WTC11 (cell line): ENCODE measurements at places on chromosomes 11 and 22.
A peak's percentile ranks its signal among the peaks of the same experiment; 100 is the strongest.

DNA sequence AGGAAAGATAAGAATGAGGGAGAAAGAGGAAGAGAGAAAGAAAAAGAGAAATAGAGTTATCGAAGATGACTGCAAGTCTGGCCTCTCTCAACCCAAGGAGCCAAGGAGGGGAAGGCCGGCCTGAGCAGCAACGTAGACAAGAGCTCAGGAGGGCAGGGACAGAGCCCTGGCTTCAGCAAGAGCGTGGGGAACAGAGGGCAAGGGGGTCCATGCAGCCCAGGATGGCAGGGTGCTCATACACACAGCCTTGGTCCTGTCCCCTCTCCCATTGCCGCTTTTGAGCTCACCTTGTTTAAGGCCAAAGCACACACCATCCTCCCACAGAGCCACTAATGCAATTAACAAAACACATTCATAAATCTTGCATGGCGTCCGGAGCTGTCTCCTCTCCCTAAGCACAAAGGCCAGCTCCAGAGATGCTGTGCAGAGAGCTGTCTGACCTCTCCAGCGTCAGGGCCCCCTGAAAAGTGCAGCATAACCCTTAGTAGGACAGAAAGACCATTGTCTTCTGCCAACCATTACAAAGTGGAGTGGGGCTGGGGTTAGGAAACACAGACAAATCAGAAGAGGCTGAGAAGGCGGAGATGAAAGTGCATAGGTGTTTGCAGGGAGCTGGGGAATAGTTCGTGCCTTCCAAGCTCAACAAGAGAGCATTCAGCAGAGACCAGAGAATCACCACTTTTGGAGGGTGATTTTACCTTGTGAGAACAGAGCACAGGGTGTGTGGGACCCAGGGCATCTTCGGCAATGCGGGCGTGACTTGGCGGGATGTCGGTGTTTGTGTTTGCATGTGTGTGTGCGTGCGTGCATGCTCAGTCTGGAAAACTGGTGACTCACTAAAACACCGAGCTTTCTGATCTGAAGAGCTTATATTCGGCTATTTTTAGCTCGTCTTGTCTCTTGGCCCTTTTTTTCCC lies 28.2 kb upstream of the JAM3 start:
- H3K27me3 ChIP-seq = no peaks in the 10 kb centered on the region; the same call in 1 of the 2 replicates
- peaks cover 28% of the 10 kb centered on the region for H3K4me1 ChIP-seq
- H3K27ac ChIP-seq = peak overlapping the region; percentile 81; the same call in 1 of the 2 replicates
- H3K36me3 ChIP-seq = no peaks in the 10 kb centered on the region; the same call in 1 of the 2 replicates

DNA sequence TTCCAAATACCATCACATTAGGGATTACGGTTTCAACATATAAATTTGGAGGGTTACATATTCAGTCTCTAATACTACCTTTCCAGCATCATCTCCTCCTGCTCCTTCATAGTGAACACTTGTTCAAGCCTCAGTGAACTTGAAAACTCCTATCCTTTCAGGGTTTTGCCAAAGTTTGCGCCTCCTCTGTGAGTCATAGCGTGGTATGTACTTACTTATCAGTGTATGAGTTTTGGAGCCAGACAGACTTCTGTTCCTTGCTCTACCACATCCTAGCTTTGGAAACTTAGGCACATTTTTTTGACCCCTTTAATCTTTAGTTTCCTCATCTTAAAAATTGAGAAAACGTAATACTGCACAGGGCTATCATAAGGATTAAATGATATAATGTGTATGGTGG lies 160.1 kb upstream of the ZC3H12C start:
- H3K4me1 ChIP-seq = peaks cover 9% of the 10 kb centered on the region
- no peaks in the 10 kb centered on the region for H3K36me3 ChIP-seq
- no peak overlapping the region for H3K4me3 ChIP-seq
- DNase-seq = no peak
- no peaks in the 10 kb centered on the region for H3K27me3 ChIP-seq
- H3K27ac ChIP-seq = no peak overlapping the region

- no peaks in the 10 kb centered on the region for H3K27me3 ChIP-seq
- H3K4me1 ChIP-seq = peaks cover 6% of the 10 kb centered on the region; the same call in 1 of the 2 replicates
- no peaks in the 10 kb centered on the region for H3K36me3 ChIP-seq
- no peak overlapping the region for H3K4me3 ChIP-seq
- no peak overlapping the region for H3K27ac ChIP-seq
These were observed 44.2 kb upstream of the SMTN start for GRCh38 chr22:31036671-31037550.

GRCh38 chr11:108221911-108222573 lies 396 bp downstream of the NPAT start:
- no peak overlapping the region; the same call in 1 of the 2 replicates for H3K27ac ChIP-seq
- no peaks in the 10 kb centered on the region for H3K27me3 ChIP-seq
- no peak overlapping the region for H3K4me3 ChIP-seq
- H3K4me1 ChIP-seq = peaks cover 32% of the 10 kb centered on the region
- no peak for DNase-seq

- no peak overlapping the region for H3K27ac ChIP-seq
- H3K4me3 ChIP-seq = no peak overlapping the region
- H3K4me1 ChIP-seq = peaks cover 3% of the 10 kb centered on the region
- peak; percentile 23 for DNase-seq
These were observed 22.2 kb upstream of the UBASH3B start for GRCh38 chr11:122633219-122633829.

DNA sequence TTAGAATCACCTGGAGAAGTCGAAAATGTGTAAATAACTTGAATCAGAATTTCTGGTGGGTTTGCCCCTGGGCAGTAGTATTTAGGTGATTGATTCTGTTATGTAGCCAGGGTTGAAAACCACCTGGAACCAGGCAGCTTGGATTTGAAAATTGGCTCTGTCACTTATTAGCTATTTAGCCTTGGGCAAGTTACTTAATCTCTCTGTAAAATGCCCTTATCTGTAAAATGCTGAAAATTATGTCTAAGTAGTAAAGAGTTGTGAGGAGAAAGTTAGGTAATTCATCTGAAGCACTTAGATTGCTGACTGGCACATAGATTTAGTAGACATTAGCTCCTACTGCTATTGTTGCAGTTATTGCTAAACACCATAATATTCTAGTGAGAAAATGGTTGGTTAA lies 49.3 kb downstream of the PPME1 start:
- H3K4me3 ChIP-seq = no peak overlapping the region
- no peak overlapping the region for H3K27ac ChIP-seq
- no peaks in the 10 kb centered on the region for H3K27me3 ChIP-seq
- DNase-seq = no peak

DNA sequence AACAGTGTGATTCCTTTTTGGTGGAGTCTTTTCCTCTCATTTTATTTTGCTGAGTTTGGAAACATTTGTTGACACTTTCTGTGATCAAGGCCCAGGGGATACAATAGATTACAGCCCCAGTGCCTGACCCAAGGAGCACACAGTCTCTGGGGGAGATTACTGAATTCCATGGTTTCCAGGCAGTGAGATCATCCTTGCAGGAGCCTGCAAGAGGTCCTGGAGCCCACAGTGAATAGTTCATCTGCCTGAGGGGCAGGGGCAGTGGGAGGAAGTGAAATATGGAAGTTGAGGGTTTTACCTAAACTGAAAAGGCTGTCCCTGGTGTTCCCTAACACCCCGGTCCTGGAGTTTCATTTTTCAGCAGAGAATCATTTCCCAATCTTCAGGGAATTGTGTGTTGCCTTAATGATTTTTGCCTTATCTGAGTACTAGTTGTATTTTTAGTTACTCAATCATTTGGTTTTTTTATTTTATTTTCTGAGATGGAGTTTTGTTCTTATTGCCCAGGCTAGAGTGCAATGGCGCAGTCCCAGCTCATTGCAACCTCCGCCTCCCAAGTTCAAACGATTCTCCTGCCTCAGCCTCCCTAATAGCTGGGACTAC lies 7.7 kb downstream of the CCS start:
- no peaks in the 10 kb centered on the region for H3K27me3 ChIP-seq
- peaks cover 16% of the 10 kb centered on the region; the same call in 1 of the 2 replicates for H3K36me3 ChIP-seq
- no peak for DNase-seq
- H3K27ac ChIP-seq = no peak overlapping the region
- H3K4me1 ChIP-seq = no peaks in the 10 kb centered on the region

DNA sequence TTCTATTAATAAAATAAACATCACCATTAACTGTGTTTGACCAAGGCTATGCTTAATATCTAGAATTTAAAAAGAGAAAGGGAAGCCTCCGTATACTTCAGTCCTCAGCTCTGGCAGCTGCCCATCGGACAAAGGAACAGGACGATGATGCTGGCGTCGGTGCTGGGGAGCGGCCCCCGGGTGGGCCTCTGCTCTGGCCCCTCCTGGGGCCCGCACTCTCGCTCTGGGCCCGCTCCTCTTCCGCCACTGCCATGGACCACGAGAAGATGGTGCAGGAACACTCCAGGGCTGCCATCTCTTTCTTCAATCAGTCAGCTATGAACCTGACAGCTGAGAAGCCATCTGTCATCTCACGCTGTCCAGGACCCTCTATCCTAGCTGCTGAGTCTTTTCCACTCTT lies 25.3 kb downstream of the PDHX start:
- H3K36me3 ChIP-seq = peaks cover 7% of the 10 kb centered on the region
- H3K27me3 ChIP-seq = no peaks in the 10 kb centered on the region
- H3K4me1 ChIP-seq = peaks cover 3% of the 10 kb centered on the region; the same call in 1 of the 2 replicates
- DNase-seq = no peak
- no peak overlapping the region for H3K27ac ChIP-seq
- H3K4me3 ChIP-seq = no peak overlapping the region

GRCh38 chr22:25153961-25154666 lies 45.5 kb upstream of the CRYBB3 start:
- H3K4me3 ChIP-seq = no peak overlapping the region
- peaks cover 9% of the 10 kb centered on the region for H3K4me1 ChIP-seq
- DNase-seq = no peak
- no peaks in the 10 kb centered on the region for H3K36me3 ChIP-seq
- peak overlapping the region; percentile 41 for H3K27ac ChIP-seq

DNA sequence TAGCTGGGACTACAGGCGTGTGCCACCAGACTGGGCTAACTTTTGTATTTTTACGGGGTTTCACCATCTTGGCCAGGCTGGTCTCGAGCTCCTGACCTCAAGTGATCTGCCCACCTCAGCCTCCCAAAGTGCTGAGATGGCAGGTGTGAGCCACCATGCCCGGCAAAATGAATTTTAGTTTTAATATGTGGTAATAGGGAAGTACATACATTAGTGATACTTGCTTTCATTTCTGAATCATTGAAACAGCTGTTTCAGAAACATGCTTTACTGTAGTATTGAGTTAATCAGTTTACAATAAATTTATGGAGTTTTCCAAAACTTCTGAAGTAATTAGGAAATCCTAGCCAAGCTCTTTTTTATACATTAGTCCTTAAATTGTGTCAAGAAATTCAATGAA lies 15.6 kb downstream of the PCF11 start:
- no peak overlapping the region for H3K4me3 ChIP-seq
- DNase-seq = no peak
- no peaks in the 10 kb centered on the region for H3K27me3 ChIP-seq
- peaks cover 9% of the 10 kb centered on the region for H3K4me1 ChIP-seq
- H3K27ac ChIP-seq = no peak overlapping the region

DNA sequence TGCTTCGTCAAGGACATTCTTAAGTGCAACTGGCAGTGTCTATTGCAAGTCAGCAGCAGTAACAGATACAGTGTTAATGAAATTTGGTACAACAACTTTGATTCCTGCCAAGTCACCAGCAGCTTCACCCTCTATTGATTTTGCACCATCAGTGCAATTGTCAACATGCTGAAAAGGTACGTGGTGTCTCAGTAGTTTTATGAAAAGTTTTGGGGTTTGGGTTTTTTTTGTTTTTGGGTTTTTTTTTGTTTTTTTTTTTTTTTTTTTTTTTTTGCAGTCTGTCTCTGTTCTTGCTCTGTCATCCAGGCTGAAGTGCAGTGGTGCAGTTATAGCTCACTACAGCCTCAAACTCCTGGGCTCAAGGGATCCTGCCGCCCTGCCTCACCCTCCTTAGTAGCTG lies 19.1 kb upstream of the GRIK4 start:
- no peak overlapping the region for H3K27ac ChIP-seq
- H3K36me3 ChIP-seq = no peaks in the 10 kb centered on the region
- H3K4me1 ChIP-seq = peaks cover 31% of the 10 kb centered on the region
- no peak for DNase-seq

DNA sequence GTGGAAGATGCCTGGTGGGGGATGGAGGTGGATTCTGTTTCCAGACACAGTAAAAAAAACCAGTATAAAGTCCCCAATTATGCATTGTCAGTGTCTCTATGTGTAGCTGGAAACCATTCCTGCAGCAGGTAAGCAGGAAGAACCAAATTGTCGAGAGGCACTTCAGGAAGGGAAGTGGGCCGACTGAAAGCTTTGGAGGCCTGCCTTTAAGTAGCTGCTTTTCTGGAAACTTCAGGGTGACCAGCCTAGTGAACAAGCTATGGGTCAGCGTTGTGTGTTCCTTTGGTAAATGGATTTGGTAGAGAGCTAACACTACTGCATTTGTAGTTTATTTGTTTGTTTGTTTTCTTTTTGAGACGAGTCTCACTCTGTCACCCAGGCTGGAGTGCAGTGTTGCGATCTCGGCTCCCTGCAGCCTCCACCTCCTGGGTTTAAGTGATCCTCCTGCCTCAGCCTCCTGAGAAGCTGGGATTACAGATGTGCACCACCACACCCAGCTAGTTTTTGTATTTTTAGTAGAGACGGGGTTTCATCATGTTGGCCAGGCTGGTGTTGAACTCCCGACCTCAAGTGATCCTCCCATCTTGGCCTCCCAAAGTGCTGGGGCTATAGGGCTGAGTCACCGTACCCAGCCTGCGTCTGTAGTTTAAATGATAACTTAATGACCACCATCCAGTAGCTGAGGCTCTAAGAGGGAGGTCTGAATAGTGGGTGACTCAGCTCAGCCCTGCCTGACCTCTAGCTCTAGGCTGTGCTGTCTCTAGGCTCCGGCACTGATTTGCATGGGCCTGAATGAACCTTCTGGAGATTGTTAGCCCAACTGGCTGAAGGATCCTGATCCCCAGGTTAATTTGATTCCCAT lies 12.8 kb downstream of the PTPRJ start:
- H3K27me3 ChIP-seq = no peaks in the 10 kb centered on the region
- no peak overlapping the region for H3K4me3 ChIP-seq
- H3K4me1 ChIP-seq = peaks cover 51% of the 10 kb centered on the region

DNA sequence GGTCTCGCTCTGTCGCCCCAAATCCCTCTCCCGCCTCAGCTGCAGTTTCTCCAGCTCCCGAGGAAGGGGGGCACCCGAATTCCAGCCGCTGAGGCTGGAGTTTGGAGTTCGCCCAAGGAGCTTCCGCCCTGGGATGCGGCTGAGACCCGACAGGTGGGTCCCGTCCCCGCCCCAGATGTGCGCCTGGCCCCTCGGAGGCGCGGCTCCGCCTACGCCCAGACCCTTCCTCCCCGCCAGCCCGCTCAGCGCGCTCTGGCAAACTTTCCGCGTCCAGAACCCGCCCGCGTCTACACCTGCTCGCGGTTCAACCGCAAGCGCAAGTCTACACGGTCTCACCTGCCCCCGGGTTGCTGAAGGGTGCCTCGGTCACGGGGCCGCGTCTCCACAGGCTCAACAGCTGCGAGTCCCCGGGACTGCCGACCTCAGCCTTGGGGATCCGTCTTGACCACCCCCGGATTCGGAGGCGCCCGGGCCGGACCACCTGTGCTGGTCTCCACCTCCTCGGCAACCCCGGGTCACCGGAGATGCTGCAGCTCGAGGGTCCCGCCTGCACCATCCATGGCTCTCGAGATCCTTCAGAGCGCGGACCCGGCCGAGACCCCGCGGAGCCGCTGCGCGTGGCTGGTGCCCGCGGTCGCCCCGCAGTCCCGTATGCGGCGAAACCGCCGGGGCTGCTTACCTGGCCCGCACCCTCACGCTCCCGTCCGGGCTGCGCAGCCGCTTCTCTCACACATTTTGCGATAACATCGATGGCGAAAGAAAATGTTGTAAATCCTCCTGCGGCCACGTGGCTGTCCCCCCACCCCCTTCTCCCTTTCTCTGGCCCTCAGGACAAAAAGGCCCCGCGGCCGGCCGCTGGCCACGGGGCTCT lies 63.6 kb downstream of the NFAM1 start:
- no peak overlapping the region for H3K27ac ChIP-seq
- H3K4me3 ChIP-seq = peak overlapping the region; percentile 86
- H3K36me3 ChIP-seq = no peaks in the 10 kb centered on the region; the same call in 1 of the 2 replicates

GRCh38 chr11:129710423-129710822 lies 105.2 kb upstream of the TMEM45B start:
- peaks cover 6% of the 10 kb centered on the region; the same call in 1 of the 2 replicates for H3K36me3 ChIP-seq
- no peaks in the 10 kb centered on the region for H3K4me1 ChIP-seq
- DNase-seq = no peak
- no peak overlapping the region for H3K4me3 ChIP-seq
